Left forelimb (tissue), 1 donor: ENCODE measurements at places on chromosomes 12 and 14.
A peak's percentile ranks its signal among the peaks of the same experiment; 100 is the strongest.

DNA sequence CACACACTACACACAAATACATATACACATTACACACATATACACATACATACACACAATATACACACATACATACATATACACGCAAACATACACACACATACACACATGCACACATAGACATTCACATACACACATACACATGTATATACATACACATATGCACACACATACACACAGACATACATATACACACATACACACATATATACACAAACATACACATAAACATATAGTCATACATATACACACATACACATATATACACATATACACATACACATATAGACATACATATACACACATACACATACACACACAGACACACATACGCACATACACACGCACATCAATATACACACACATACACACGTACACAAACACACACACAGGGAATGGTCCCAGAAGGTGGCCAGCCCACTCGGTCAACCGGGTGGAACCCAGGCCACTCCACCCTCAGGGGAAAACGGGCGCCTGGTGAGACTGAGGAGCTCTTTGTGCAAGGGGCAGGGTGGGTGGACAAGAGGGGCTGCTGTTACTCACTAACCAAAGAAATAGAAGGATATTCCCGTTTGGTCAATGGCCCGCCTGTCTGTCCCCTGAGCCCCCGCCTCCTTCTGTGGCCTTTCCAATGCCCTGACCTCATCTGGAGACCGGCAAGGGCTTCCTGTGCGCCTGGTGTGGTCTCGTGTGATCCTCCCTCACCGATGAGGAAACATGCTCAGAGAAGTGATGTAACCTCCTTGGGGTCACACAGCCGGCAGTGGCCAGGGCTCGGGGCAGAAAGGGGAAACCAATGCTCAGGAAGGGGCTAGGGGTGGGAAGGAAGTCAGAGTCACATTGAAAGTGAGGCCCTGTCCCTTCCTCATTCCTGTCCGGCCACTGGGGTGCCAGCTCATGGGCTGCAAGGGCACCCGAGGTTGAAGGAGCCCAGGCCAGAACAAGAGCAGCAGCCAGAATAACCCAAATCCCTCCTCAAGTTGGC is 5.3 kb downstream of the TRPV4 start:
- DNase-seq = no peak

DNA sequence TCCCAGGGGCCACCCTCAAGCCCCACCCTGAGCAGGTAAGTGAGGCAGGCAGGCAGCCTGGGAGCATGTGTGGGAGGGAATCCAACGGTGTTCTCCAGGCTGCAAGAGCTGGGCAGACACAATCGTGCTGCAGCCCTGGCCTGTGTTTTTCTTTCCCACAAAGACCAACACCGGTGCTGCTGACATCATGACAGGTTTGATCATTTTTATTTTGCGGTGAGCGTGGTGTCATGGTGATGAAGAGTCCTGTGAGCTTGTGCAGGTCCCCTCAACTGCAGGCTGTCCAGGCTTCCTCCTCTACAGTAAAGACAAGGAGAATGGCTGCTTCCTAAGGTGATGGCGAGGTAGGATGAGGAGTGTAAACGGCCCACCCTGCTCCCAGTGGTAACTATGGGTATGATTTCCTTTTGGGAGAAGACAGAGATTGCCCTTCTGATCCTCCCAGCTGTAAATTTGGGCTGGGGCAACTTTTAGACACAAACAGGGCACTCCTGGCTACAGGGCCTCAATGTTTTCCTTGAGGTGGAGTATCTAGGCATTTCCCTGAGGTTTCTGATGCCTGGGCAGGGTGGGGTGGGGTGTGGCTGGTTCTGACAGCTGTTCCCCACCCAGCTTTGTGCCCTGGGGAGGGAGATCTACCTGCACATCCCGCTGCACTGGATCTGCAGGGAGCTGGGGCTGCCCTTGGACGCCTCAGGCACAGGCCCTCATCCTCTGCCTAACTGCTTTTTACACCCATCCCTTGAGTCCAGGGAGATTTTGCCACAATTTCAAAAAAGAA is 109.1 kb downstream of the VCPKMT start:
- DNase-seq = no peak

GRCh38 chr14:96059519-96060135 is 20.5 kb downstream of the C14orf132 start:
- peak; percentile 41 for DNase-seq

GRCh38 chr12:58888131-58888783 is 32.0 kb downstream of the LRIG3 start:
- no peak for DNase-seq

GRCh38 chr12:42213954-42214426 is 24.1 kb downstream of the YAF2 start:
- DNase-seq = no peak

GRCh38 chr12:15116983-15117382 is 104.2 kb downstream of the RERG start:
- DNase-seq = no peak

DNA sequence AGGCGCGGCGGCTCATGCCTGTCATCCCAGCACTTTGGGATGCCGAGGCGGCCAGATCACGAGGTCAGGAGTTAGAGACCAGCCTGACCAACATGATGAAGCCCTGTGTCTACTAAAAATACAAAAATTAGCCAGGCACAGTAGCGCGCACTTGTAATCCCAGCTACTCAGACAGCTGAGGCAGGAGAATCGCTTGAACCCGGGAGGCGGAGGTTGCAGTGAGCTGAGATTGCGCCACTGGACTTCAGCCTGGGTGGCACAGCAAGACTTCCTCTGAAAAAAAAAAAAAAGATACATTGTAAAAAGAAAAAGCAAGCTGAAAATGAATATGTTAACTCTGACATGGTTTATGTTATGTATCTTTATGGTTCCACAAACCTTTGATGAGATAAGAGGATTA is 33.6 kb downstream of the RPGRIP1 start:
- DNase-seq = no peak

GRCh38 chr14:73810478-73811163 is 41.0 kb upstream of the PTGR2 start:
- no peak for DNase-seq

DNA sequence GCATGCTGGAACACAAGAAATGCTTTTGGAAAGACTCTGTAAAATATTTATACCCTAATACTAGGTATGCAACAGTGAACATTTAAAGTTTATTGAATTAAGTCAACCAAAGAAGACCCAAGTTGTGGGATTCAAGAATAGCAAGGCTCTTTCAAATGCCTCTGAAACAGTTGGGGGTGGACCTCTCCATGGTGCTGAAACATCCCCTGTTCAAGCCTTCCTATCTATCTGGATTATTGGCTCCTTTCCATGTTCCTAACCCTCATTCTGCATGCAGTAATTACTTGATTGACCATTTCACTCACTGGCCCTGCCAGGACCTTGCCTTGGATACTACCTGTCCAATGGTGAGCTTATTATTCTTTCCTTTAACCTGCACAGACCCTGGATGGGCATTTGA is 349.7 kb downstream of the NRXN3 start:
- DNase-seq = no peak

GRCh38 chr12:8143261-8143660 is 13.6 kb upstream of the ZNF705A start:
- DNase-seq = no peak

GRCh38 chr12:24400533-24400932 is 451.1 kb upstream of the SOX5 start:
- no peak for DNase-seq

- no peak for DNase-seq
Observed at GRCh38 chr12:111687255-111687654, 1.4 kb downstream of the ACAD10 start.

- DNase-seq = no peak
Observed at GRCh38 chr12:109047081-109047805, 5.1 kb upstream of the USP30 start.

DNA sequence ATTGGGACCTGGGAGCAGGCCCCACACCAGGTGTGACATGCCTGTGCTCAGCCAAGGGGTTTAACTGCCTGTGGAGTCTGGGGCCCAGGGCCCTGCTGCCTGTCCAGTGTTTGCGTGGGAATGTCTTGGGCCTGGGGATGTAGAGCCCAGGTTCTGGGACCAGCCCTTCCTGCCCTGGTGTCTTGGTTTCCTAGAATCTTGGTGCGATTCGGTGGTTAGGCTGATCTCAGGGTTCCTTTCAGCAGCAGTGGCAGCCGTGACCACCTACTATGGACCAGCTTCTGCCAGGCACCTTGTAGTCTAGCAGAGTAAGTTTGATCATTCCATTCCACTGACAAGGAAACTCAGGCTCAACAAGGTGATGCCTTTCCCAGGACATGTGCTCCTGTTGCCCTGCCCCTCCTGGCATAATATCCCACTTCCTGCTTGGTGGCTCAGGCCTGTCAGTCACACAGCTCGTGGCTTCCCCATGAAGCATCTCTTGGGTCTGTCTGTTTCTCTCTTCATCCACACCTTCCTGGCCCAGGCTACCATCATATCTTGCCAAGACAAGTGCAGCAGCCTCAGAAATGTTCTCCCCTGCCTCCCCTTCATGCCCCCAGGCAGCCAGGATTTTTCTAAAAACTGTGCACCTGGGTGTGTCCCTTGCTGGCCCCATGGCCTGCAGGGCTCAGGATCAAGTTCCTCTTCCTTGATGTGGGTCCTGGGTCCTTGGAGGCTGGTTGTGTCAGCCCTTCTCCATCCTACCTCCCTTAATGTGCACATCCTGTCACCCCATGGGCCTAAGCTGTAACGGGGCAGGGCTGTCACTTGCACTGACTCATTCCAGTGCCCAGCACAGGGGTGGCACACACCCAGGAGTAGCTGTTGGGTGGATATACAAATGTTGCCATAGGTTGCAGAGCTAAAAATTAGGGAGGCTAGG is 101.6 kb downstream of the SLC25A47 start:
- DNase-seq = no peak

DNA sequence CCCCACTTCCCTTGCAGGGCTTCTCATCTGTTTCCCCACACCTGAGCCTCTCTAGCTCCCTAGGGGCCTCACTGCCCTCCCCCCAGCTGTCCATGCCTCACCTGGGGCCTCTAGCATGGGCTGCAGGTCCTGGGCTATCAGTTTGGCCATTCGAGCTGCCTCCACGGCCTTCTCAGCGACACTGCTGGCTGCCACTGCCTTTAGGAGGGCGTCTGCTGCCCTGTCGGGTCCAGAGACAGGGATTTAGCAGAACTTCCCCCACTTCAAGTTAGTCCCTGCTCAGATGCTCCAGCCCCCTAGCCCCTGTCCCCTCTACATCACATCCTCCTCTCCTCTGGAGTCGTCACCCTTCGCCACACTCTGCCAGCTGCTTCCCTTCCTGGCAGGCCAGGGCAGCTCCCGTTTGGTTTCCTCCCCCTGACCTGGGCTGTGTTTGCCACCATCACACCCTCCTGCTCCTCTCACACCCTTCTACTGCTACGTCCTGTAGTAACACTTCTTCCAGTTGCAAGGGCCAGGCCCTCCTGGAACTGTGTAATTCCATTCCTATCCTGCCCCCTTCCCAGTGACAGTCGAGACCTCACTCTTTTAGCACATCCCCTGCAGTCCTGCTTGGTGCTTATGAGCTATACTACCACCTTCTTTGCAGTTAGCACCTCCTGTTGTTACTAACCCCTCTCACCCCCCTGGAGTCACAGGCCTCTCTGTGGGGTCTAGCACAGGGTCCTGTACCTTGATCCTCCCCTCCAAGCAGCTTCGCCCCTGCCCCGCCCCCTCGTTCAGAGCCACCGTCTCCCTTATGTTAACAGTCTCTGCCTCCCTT is 4.3 kb upstream of the AP1G2 start:
- peak; percentile 59 for DNase-seq

DNA sequence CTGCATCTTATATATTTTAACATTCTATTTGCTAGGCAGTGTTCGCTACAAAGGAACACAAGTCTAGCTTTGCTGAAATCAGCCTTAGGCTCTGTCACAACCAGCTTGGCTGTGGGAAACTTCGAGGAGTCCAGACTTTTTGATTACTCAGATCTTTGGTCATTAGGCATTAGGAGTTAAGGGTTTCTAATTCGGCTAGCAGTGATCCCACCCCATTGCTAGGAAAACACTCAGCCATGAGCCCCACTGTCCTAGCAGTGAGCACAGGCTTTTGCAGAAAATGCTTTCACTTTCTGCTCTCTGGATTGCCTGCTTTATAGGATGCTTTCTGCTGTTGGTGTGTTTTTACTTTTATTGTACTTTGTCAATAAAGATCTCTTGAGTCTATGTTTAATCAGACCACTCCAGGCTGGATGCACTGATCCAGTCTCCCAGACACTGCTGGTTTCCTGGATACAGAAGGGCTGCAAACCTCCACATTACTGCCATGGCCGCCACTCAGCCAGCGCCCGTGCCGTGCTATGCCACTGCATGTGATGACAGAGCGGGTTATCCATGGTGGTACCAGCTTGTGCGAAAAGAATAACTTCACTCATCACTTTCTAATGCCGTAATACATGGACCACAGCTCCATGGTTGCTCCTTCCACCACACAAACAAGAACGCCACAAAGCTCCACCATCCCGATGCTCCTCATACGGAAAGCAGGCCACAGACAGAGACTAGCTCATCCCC is 41.0 kb upstream of the PYGL start:
- DNase-seq = no peak

DNA sequence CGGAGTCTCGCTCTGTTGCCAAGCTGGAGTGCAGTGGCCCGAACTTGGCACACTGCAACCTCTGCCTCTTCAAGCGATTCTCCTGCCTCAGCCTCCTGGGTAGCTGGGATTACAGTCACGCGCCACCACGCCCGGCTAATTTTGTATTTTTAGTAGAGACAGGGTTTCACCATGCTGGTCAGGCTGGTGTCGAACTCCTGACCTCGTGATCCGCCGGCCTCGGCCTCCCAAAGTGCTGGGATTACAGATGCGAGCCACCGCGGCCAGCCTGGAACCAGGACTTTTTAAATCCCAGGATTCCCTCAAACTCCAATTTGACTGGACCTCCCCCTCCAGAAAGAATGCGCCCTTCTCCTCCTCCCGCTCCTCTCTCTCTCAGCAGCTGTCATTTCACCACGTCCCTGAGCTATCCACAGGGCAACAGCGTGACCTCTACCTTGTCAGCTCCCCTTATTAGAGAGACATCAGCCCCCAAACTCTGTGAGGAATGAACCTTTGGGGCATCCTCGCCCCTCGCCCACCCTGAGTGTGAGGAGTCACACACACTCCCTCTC is 2.0 kb downstream of the ESYT1 start:
- DNase-seq = no peak

DNA sequence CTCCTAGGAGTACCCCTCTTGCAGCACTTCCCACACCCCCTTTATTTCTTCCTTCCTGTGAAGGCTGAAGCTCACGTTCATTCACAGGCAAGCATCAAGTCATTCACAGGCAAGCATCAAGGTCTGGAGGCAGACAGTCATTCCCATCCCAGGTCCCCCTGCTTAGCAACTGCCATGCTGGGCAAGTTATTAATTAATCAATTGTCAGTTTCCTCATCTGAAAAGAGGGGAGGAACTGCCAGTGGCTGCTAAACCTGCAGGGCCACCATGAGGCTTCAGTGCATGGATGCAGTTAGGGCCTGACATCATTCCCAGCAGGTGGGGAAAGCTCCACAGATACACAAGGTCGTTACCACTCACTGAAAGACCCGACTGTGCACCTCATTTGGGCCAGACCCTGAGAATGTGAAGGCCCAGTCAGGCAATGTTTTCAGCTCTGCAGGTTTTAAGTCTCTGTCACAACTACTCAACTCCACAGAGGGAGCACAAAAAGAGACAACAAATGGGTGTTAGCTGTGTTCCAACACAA is 85.0 kb upstream of the GPR68 start:
- no peak for DNase-seq
